ENCODE measurements at places on chromosomes 7 and 10.

DNA sequence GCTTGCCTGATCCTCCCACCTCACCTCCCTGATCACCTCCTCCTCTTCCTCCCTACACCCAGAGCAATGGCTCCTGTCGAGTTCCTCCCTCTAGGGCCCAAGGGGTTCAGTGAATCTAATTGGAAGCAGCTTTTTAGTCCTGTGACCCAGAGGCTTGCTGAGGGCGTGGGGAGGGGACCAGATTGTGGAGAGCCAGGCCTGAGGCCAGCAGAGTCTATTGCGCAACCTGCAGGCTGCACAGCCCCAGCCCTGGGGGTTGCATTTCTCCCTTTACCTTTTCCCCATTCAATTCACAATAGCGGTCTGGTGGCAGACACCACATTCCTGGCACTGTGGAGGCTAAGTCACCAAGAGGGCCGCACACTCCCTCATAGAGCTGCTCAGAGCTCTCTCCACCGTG lies 32.5 kb downstream of the GHRHR start:
- no peak for DNase-seq

DNA sequence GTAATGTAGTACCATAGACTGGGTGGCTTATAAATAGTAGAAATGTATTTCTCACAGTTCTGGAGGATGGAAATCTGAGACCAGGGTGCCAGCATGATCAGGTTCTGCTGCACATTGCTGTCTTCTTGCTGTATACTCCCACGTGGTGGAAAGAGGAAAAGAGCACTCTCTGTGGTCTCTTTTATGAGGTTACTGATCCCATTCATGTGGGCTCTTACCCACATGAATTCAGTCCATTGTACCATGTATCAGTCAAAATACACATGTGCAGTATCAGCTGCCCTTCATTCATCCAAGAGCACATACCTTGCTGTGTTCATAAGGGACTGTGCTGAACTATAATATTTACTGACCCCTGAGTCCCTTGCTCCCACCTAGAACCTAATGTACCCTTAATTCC lies 17.1 kb downstream of the PNLIPRP2 start:
- no peak for DNase-seq

GRCh38 chr7:151810441-151811232 lies 66.3 kb downstream of the PRKAG2 start:
- DNase-seq, result no peak

DNA sequence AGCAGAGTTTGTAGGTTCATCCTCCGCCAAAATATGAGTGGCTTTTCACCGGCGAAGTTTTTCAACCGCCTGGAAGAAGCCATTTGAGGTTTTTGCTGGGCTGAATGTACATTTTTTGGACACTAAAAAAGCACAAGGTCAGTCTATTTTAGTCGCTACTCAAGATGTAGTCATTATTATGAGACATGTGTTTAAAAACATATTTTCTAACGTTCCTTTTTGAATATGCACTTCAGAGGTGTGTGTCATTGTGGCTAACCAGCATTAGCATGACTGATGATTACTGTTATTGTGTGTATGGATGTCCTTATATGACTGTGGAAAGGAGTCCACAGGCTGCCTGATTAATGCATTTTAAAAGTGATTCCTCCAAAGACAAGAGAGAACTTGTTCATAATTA lies 605.4 kb downstream of the INHBA start:
- no peak for DNase-seq

DNA sequence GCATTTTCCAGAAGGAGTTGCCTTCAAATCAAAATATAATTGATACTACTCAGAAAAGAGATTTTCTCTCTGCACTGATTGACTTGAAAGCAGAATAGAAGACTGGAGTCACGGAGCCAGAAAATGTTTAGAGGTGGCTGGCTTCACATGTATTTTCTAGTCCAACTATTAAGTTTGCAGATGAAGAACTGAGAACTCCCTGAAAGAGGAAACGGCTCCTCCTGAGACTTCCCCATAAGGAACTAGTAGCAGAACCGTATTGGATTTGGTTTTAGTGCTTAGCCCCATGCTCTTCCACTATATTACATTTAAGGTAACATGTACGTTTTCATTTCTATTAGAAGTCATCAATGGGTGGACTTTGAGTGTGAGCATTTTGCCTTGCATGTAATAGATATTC lies 946.3 kb downstream of the CNTNAP2 start:
- DNase-seq, result no peak

- no peak for DNase-seq
Measured at GRCh38 chr10:31808258-31809218, 120.1 kb downstream of the ARHGAP12 start.

DNA sequence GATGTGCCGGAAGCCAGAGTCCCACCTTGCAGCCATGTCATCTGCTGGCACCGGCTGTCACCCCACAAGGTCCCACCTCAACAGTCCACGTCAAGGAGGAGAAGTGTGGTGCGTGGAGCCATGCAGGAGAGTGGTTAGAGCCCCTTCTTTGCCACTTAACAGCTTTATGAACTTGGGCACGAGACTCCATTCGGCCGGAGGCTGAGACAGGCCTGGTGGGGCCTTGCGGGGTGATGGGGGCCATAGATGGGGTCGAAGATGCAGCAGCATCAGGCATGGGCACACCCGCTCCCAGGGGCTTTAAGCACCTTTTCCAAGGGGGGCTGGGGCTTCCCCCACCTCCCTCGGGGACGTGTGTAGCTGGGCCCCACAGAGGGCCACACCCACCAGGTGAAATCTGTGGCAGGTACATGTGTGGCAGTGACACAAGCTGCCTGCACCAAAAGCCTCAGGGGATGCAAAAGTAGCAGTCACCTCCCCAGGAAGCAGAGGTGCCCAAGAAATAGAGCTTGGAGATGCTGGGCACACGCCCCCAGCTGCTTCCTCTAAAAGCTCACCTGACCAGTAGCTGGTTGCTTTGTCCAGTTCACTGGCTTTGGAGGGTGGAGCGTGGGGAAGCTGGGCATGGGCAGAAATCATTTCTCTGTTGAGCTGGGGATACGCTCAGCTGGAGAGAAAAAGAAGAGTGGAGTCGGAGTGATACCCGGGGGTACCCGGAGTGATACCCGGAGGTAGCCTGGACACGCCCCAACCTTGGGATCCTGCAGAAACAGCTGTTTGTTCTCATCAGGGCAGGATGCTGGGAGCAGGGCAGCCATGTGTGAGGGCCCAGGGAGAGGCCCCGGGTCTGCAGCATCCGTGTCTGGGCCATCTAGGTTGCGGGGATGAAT lies 199.8 kb downstream of the EBF3 start:
- DNase-seq, result no peak

GRCh38 chr10:62538606-62539005 lies 164.4 kb downstream of the ZNF365 start:
- DNase-seq, result no peak

GRCh38 chr10:131494451-131494850 lies 182.9 kb upstream of the TCERG1L start:
- no peak for DNase-seq

GRCh38 chr7:20136647-20137046 lies 80.5 kb downstream of the MACC1 start:
- DNase-seq, result no peak

GRCh38 chr7:7044806-7045205 lies 137.5 kb upstream of the C1GALT1 start:
- DNase-seq, result no peak

DNA sequence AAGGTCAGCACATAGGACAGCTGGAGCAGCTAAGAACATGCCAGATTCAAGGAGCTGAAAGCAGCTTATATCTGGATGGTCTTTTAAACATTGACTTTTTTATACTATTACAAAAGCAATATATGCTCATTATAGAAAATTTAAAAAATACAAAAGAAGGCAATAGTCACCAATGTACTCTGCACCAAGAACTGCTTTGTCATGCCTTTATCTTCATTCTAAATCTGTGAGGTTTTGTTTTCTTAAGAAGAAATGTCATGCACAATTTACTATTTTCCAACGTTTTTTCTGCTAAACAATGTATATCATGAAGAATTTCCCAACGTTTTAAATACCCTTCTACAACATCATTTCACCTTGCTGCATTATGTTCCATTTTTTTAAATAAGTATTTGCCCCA lies 2.8 kb downstream of the LIPM start:
- DNase-seq, result no peak

DNA sequence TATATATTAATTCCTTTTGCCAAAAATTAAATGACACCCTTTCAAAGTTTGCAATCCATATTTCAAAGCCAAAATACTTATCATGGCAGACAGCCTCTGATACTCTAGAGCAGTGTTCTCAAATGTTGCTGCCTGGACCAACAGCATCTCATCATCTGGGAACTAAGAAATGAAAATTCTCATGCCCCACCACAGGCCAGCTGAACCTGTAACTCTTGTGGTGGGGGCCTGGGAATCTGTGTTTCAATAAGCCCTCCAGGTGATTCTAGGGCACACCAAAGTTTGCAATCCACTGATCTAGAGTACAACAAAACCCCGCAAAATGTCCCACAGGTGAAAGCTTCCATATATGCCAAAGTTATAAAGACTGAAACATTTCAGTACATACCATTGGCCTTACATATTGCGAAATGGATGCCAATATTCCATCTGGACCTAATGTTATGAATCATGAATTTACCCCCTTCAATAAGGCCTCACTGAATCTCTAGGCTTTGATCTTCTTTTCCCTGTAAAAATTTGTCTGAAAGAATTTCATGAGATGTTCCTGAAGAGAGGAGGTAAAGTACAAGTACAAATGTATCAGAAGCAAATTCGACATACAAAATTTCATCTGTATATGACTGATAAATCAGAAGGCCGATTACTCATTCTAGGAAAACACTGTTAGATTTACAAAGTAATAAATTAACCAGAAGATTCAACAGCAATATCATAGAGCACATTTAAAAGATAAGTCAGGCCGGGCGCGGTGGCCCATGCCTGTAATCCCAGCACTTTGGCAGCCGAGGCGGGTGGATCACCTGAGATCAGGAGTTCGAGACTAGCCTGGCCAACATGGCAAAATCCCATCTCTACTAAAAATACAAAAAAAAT lies 25.3 kb upstream of the EPC1 start:
- no peak for DNase-seq

DNA sequence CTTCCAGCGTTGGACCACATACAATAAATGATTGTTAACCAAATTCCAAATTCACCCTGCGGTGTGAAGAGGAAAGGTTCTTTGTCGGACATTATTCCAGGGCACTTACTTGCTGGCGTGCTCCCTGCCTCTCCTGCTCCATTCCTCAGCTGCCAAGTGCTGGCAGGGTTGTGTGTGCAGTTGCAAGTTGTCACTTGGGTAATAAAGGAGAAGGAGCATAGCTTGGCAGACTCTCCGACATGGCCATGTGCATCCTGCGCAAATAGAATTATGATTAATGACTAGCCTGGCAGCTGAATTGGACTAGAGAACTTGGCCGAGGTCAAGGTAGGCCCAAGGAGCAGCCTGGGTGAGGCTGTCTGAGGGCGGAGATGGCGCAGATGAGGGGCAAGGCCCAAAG lies 92.3 kb upstream of the ELMO1 start:
- DNase-seq, result no peak

DNA sequence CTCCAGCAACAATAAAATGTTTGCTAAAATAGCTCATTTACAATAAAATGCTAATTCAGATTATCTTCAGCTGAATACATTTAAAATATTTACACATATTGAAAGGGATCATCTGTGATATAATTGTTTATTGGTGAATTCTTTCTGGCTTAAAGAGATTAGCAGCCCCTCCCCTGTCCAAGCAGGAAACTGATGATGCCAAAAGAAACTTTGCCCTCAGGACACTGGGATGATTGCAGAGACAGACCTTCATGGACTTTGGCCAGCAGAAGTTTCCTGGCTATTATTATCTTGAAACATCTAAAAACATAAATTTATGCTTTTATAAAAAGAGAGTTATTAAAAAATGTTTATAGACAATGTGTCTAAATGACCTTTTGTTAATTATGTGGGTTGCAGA lies 764.9 kb upstream of the MBL2 start:
- DNase-seq, result no peak

DNA sequence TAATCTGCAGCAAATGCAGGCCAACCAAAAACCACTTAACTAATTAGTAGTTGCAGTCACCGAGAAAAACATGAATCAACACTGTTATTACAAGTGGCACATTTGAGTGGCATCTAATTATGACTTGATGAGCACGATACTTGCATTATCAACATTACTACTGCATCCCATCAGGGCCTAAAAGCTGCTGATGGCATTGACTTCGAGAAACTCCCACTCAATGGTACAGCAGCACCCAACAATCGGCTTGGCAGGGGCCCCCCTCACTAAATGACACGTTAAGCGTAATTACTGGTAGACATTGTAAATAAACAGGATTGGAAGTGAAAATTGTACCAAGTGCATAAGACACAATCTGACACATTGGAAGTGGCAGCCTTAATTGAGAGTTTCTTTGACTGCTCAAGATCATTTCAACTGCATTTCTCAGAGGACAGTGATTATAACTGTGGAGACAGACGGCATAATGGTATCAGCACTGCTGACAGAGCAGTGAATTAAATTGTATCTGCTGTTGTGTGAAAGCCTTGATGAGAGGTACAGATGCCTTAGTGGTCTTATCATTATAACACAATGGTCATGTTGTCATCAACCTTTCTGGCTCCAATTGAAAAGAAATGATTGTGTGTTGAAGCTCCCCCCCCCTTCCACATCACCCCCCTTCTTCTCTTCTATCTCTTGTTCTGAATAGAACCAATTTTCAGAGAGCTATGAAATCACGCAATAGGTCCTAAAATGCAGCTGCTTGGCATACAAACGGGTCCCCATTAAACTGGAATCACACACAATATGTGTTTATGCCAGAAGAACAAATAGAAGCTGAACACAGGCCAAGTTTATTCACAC lies 43.4 kb downstream of the SHTN1 start:
- DNase-seq, result no peak

GRCh38 chr10:100006243-100006886 lies 3.4 kb downstream of the DNMBP start:
- no peak for DNase-seq

- DNase-seq, result no peak
Measured at GRCh38 chr7:92158660-92159575, 20.0 kb downstream of the LRRD1 start.

DNA sequence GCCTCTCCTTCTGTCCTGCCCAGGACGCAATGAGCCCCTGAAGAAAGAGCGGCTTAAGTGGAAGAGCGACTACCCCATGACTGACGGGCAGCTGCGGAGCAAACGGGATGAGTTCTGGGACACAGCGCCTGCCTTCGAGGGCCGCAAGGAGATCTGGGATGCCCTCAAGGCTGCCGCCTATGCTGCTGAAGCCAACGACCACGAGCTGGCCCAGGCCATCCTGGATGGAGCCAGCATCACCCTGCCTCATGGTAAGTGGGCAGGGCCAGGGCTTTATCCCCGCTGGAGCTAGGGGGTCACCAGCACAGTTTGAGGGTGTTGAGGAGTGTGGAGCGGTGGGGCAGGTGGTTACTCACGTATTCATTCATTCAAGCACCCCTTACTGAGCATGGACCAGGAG lies 4.7 kb upstream of the ANKRD2 start:
- no peak for DNase-seq

GRCh38 chr7:121204537-121204936 lies 124.3 kb upstream of the WNT16 start:
- no peak for DNase-seq

- DNase-seq, result no peak
Measured at GRCh38 chr10:129940617-129941198, 23.4 kb downstream of the EBF3 start.

DNA sequence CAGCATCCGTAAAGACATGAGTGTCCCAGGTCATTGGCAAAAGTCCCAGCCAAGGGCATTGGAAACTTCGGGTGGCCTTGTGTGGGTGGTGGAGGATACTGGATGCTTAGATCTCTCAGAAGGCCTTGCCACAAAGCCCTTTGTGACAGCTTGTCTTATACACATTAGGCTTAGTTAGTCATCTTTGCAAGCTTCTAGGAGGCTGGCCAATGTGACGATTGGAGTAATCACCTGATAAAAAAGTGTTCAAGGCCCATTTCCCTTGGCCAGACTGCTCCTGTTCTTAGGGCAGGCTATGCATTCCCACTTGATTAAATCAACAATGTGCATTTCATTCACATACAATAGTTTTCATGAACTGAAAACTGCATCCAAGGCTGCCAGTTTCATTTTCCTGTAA lies 26.9 kb downstream of the NPS start:
- DNase-seq, result no peak

All from NCI-H2171 (cell line).